ENCODE measurements at places on chromosomes 4 and X. TPM values are rescaled to one million over a fixed set of nuclear protein-coding genes. Genes with fewer than 3 reads are reported as not detected.

MEPE gene
- total RNA-seq, result not detected

TKTL2 gene
- total RNA-seq, result not detected

IL21 gene
- total RNA-seq, result 0.09 TPM

NLGN3 gene
- total RNA-seq, result 1.3 TPM

FMR1 gene
- total RNA-seq, result 55.1 TPM

- no peaks in the 10 kb centered on the region for H3K27me3 ChIP-seq
- no peak overlapping the region for H3K4me3 ChIP-seq
- no peaks in the 10 kb centered on the region for H3K4me1 ChIP-seq
Observed at GRCh38 chr4:137705171-137705783, 173.0 kb upstream of the PCDH18 start.

- H3K36me3 ChIP-seq, result no peaks in the 10 kb centered on the region
- H3K27ac ChIP-seq, result no peak overlapping the region
- no peak for DNase-seq
- peaks cover 16% of the 10 kb centered on the region for H3K27me3 ChIP-seq
- H3K4me1 ChIP-seq, result no peaks in the 10 kb centered on the region
Observed at GRCh38 chr4:101835121-101835904, 44.8 kb downstream of the BANK1 start.

GRCh38 chr4:4658052-4658451, 116.2 kb upstream of the STX18 start:
- H3K27me3 ChIP-seq, result no peaks in the 10 kb centered on the region
- no peak for DNase-seq
- no peaks in the 10 kb centered on the region for H3K4me1 ChIP-seq
- H3K27ac ChIP-seq, result no peak overlapping the region
- no peak overlapping the region for H3K4me3 ChIP-seq
- H3K36me3 ChIP-seq, result no peaks in the 10 kb centered on the region

GRCh38 chrX:30373951-30374350, 64.8 kb upstream of the NR0B1 start:
- no peak for DNase-seq
- H3K4me3 ChIP-seq, result no peak overlapping the region
- H3K4me1 ChIP-seq, result no peaks in the 10 kb centered on the region
- no peaks in the 10 kb centered on the region for H3K27me3 ChIP-seq

GRCh38 chrX:10117864-10118377, 38.9 kb upstream of the CLCN4 start:
- peak overlapping the region; percentile 15 for H3K27ac ChIP-seq
- H3K27me3 ChIP-seq, result no peaks in the 10 kb centered on the region

GRCh38 chr4:173753408-173753807, 223.4 kb upstream of the HAND2 start:
- no peaks in the 10 kb centered on the region for H3K4me1 ChIP-seq
- no peak overlapping the region for H3K27ac ChIP-seq
- H3K36me3 ChIP-seq, result no peaks in the 10 kb centered on the region
- no peak overlapping the region for H3K4me3 ChIP-seq
- no peak for DNase-seq

GRCh38 chr4:169484485-169484884, 127.9 kb downstream of the NEK1 start:
- no peaks in the 10 kb centered on the region for H3K27me3 ChIP-seq
- H3K4me3 ChIP-seq, result no peak overlapping the region
- no peak overlapping the region for H3K27ac ChIP-seq
